ENCODE measurements at places on chromosomes 4 and X.
A peak's percentile ranks its signal among the peaks of the same experiment; 100 is the strongest.

- DNase-seq = peak; percentile 77
Observed at GRCh38 chr4:39609454-39609931, 29.2 kb downstream of the SMIM14 start.

DNA sequence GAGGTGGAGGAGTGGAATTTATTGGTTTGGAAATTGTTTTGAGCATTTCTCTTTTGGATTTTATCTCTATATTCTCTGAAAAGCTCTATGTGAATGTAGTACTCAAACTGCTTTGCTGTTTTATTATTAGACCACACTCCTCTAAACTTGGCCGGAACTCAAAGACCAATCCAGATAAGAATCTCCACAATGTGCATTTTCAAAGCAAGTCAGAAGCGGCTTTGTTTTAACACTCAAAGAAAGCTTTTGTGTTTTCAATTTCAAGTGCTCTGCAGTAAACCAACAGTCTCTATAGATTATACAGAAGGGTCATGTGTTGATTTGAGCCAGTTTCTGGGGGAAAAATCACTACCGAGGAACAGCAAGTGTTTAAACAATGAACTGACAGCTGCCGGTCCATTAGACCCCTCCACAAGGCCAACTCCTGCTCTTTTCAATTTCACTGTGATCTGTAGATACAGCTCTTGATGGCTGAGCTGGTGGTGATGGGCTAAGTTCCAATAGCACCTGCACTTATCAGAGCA is 79.4 kb downstream of the FTHL17 start:
- DNase-seq = no peak

DNA sequence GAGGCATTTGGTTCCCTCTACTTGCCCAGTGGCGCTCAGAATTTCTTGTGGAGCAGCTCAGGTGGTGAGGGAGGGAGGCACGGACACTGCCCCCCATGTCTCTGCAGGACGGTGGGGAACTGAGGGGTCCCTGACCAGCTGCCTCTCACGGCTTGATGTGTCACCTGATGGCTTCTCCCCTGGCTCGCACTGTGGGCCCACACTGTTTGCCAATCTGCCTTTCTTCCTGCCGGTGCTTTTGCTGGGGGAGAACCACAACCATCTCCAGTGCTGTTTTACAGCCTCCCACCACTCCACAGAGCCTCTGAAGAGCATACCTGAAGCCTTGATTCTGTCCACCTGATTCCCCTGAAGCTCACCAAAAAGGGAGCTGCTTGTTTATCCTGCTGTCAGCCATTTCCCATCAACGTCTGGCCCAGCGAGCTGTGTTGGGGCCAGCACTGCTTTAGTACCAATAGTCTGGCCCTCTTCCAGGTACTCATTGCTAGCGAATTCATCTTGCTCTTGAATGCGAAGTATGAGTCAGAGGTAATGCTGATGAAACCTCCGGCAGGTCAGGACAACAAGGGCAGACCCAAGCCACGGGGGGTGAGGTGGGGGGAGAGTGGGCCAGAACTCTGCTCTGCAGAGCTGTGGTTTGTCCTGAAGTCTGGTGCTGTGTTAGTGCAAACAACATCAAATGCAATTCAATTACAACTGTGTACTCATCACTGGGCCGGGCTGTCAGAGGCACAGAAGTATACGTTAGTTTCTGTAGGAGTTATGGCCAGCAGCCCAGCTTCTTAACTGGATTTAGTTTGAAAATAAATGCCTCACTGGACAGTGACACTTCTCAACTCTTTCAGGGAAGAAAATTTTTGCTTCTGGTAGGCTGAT is 208.3 kb upstream of the JADE1 start:
- DNase-seq = peak; percentile 93

DNA sequence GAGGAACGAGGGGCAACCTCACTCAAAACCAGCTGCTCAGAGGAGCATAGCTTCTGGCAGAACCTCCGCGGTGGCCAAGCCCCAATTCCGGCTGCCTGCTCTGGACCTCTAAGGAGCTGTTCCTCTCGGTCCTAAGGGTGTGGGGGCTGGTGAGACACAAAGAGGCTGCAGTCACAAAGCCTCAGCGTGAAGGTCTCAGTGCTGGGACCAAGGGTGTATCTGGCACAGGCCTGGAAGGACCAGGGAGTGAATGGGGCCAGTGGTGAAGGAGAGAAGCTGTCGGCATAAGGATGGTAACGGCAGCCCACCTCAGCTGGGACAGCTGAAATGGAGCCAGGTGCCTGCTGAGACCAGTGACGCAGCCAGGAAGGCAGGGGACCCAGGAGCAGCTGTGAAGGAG is 5.3 kb downstream of the PDE6B start:
- no peak for DNase-seq

DNA sequence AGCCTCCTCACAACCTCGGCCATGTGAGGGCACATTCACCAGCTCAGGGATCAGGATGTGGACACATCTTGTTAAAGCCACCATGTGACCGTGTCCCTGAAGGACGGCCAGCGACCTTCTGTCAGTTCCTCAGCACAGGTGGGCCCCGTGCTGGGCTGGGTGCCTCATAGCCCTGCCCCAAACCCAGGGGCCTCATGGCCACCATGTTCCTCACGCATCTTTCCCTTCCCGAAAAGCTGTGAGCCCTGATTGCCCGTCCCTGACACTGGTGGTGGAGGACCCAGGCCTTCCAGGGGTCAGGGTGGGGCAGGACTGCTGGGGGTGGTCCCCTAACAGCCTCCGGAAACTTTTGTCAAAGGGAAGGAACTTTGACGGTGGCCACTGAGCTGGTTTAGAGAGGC is 60.1 kb upstream of the ADRA2C start:
- no peak for DNase-seq

DNA sequence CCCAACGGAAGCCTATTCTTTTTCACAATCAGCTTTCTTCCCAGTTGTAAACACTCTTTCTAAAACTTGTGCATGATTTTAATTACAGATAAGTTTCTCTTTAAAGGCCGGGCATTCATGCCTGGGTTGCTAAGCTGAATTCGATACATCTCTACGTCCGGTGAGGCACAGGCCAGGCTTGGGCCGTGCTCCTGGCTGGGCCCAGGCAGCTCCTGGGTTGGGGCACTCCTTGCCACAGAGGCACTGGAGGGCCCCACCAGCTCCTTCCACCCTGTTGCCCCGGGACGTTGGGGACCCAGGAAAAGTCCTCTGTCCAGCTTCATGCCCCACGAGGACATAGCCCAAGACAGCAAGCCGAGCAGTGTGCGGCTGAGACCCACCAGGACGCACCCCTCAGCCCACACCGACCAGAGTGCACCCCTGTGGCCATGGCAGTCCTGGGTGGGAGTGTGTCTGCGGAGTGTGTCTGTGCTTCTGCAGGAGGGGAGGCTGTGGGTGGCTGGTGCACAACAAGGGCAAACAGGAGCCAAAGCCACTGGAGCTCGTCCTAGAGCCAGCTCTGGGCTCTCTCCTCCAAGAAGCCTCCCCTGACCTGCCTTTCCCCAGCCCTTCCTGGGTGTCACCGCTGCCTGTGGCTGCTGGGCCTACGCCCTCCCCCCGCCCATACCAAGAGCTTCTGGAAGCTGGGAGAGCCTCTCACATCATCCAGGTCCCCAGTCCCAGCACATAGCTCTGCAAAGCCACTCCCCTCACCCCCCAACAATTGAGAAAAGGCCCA is 128.0 kb upstream of the NKX1-1 start:
- no peak for DNase-seq

DNA sequence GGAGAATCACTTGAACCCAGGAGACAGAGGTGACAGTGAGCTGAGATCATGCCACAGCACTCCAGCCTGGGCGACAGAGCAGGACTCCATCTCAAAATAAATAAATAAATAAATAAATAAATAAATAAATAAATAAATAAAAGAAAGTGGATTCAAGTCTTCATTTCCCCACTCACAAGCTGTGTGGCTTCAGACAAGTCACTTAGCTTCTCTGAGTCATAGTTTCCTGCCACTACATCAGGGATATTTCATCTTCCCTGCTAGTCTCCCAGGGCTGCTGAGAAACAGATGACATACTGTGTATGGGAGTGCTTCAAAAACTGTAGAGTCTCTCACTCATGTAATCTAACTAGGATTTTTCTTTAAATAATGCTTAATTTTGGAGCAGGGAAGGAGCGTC is 37.2 kb downstream of the TBC1D9 start:
- DNase-seq = peak; percentile 37

DNA sequence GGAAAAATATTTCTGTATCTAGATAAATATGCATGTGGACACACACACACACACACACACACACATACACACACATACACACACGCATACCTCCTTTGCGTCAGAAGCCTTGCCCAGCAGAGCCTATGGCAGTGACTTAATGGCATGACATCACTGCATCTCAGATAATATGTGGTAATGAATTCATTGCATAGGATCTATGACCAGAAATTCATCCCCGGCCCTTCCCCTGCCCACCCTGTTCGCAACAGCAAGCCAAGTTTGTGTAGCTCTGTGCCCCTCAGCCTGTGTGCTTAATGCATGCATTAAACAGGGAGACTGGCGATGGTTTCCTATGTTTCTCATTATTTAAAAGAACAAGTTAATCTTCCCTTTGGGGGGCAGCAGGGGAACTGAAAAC is 120.7 kb downstream of the NKX6-1 start:
- DNase-seq = no peak

GRCh38 chr4:143346206-143346605 is 9.5 kb downstream of the GAB1 start:
- no peak for DNase-seq

- no peak for DNase-seq
Observed at GRCh38 chr4:107799669-107800450, 24.9 kb upstream of the SGMS2 start.

GRCh38 chr4:6360385-6360784 is 90.7 kb downstream of the WFS1 start:
- DNase-seq = no peak

- DNase-seq = no peak
Observed at GRCh38 chr4:85573270-85573669, 98.3 kb downstream of the ARHGAP24 start.

GRCh38 chr4:128390475-128390996 is 102.9 kb upstream of the PGRMC2 start:
- DNase-seq = no peak

DNA sequence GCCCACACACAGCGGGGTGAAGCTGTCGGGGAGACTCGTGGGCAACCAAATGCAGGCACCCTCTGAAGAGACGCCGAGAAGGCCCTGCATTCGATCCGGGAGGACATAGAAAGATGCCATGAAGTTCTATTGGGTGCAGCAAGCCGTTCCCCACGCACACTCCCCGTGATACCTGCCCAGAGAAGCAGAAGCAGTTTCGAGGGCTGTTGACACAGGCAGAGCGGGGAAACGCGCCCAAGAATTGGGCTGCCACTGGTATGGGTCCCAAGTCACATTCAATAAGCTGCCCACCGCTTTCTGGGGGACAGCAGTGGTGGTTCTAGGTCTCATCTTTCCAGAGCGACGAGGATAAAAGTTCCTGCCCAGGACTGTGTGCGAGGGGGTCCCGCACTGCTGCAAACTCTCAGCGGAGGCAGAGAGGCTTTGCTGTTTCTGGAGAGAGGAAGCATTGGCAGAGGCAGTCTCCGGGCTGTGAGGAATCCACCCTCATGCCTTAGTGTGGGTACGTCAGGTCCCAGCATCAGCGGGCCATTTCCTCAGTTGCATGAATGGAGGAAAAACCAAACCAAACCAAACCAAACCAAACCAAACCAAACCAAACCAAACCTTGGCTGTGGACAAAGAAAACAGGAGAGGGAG is 10.1 kb downstream of the PITX2 start:
- no peak for DNase-seq

DNA sequence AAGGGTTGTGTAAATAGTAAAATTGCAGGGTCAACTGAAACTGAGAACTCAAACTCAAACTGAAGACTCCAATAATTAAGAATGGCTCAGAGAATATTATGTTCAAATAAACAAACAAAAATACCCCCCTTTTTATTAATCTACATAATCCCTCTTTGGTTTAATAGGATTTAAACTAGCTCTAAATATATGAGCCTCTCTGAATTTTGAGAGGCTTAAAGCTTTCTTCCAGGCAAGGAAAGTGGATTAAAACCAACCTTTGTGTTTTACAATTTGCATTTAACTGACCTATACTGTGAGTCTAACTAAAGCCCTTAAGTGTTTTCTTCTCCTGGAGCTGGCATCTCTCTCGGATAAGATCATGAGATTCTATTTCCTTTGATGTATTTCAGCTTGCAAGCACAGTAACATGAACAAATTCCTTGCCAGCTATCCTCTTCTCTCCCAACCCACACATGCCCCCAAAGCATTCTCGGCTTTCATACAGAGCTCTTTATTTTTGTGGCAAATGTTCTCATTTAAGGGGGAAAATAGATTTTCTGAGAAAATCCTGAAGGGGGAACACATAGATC is 1310.8 kb upstream of the AGA start:
- no peak for DNase-seq

DNA sequence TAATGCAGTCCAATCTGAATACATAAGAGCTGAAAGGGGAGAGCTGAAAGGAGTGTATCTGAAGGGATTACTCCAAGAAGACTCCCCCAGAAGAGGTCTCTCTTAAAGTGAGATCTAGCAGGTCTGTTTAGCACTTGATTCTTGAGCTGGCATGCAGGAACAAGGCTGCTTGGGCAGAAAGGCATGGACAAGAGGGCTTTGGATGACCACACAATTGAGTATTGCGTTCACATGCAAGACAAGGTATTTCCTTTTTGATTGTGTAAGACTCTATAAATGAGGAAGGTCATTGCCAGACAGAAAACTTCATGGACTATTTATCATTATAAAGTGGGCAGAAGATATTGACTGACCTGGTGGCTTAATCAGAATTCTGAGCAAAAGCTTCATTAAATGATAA is 145.5 kb upstream of the AFF2 start:
- DNase-seq = no peak

DNA sequence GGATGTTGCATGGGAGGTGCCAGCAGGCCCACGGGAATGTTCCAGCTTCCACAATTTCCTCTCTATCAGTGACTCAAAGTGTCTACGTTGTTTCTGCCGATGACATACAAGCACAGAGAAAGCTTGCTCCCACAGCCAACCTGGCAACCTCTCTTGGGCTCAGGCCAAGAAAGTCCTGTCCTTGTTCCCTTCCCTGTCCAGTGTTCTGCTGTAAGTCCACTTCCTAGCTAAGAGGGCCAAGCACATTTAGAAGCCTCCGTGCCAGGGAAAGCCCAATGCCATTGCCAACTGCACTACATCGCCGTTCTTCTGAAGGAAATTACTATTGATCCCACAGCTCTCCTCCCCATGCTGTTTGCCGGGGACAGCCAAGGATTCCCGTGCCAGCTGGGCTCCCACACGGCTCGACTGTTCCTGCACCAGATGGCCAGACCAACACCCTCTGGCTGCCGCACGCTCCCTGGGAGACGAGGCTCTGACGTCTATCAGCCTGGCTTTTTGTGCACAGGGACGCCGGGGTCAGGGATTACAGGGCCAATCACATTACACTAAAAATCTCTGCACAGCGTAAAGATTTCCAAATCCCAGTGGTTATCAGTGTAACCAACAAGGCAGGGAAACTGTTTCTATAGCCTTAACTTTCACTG is 284.0 kb downstream of the BCOR start:
- DNase-seq = peak; percentile 3

GRCh38 chr4:87933337-87933736 is 42.2 kb upstream of the SPP1 start:
- DNase-seq = no peak

GRCh38 chr4:171644430-171645057 is 168.7 kb upstream of the GALNTL6 start:
- DNase-seq = no peak

GRCh38 chr4:7980036-7980435 is 40.4 kb upstream of the AFAP1 start:
- peak; percentile 11 for DNase-seq

- DNase-seq = no peak
Observed at GRCh38 chr4:122512430-122512829, 55.9 kb upstream of the IL2 start.
